ENCODE measurements at places on chromosomes 1 and 21.

DNA sequence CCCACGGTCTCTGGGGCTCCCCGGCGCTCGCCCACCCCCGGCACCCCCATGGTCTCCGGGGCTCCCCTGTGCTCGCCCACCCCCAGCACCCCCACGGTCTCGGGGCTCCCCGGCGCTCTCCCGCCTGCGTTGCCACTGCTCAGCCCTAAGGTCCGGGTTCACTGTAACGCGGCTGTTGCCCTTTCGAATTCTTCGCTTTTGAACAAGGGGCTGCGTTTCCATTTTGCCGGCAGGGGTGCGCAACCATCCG is 5.2 kb upstream of the FTCD start:
- DNase-seq: no peak

DNA sequence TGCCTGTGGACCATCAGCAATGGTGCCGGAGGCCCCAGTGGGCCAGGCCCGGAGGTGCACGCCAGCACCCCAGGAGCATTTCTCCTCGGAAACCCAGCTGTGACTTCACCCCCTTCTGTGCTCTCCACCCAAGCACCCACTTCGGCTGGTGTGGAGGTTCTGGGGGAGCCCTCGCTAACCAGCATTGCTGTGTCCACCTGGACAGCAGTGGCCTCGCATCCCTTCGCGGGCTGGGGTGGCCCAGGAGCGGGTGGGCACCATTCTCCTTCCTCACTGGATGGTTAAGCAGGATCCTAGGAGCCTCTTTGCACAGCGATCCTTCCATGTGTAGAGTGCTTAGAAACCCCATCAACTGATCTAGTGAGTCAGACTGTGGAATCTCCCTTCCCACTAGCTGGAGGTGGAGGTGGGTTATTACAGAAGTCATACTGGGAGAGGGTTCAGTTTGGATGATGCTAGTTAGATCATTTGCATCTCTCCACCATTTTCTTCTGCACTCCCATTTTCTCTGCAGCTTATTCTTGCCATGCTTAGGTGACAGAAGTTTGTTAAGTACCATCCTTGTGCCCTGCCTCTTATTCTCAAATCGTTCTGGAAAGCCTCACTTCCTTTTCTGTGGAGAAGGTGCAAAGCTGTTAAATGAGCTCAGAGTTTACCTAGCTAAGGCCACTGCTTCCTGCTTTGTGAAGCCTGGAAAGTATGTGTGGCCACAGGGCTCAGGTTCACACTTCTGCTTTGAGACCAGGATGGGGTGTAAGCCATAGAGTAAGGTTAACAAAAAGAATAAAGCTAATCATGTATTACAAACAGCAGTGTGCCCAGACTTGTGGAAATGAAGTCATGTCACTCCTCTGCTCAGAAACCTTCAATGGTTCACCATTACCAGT is 32.3 kb downstream of the TBX19 start:
- DNase-seq: no peak

DNA sequence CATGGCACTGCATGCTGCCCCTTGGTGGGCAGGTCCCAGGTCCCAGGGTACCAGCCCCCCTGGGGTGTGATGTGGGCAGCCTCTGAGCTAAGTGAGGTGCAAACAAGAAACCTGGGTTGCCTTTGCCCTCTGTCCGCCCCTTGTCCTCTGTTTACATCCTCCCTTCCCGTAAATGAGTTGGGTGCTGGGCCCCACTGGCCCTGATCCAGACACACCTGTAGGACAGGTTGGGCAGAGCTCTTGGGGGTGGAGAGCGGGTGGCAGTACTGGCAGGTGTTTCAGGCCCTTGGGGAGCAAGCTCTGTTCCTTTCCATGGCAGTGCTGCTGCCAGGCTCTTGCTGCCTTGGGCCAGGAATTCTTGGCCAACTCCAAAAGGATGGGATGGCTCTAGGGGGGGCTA is 35.8 kb downstream of the ELF3 start:
- DNase-seq: no peak

GRCh38 chr1:169103480-169103893 is 3.0 kb upstream of the ATP1B1 start:
- DNase-seq: no peak

GRCh38 chr1:40532844-40533424 is 1.5 kb downstream of the ZNF684 start:
- peak; percentile 39 for DNase-seq

GRCh38 chr1:1244192-1244811 is 2.2 kb downstream of the C1QTNF12 start:
- DNase-seq: no peak
